NCI-H524 (cell line): ENCODE measurements at places on chromosomes 4 and X.

DNA sequence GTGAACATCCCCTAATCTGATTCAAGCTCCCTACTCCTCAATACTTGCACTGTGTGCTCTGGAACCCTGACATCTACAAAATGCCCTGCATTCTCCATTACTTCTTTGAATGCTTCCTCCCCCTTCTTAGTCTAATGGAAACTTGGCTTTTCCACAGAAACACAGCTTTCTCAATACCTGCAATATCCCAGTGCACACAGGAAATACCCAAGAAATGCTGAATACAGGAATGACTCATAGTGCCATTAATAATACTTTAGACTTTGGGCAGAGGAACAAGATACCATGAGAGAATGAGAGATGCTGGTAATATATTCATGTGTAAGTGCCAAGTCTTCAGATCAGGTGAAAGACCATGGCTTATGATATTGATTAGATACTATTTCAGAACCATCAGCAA is 5.6 kb downstream of the QRFPR start:
- no peak for DNase-seq

- DNase-seq = no peak
These were observed 12.8 kb upstream of the SCARB2 start for GRCh38 chr4:76226418-76226817.

DNA sequence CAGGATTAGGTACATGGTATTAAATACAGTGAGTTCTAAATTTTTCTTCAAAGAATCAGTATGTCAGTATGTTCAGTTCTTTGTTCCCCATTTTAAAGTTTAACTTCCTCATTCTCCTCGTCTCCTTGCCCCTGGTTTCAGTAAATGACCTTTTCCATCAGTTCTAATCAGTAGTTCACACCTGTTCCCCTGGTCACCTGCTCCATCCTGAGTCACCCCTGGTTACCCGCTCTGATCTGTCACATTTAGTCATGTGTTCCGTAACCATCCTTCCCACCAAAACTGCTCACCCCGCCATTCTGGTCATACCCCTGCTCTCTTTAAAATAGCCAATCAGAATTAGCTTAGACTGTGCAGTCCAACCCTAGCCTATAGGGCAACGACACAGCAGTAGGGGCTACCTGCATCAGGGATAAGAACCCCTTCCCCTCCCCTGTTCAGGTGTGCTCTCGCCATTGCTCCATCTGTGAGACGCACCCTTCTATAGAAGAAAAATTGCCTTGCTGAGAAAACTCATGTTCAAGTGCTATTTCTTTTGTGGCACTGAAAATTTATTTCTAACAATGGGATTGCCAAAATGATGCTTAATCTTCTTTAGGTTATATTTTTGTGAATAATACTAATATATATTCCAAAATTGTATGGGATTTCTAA is 181.3 kb downstream of the OR13H1 start:
- no peak for DNase-seq

DNA sequence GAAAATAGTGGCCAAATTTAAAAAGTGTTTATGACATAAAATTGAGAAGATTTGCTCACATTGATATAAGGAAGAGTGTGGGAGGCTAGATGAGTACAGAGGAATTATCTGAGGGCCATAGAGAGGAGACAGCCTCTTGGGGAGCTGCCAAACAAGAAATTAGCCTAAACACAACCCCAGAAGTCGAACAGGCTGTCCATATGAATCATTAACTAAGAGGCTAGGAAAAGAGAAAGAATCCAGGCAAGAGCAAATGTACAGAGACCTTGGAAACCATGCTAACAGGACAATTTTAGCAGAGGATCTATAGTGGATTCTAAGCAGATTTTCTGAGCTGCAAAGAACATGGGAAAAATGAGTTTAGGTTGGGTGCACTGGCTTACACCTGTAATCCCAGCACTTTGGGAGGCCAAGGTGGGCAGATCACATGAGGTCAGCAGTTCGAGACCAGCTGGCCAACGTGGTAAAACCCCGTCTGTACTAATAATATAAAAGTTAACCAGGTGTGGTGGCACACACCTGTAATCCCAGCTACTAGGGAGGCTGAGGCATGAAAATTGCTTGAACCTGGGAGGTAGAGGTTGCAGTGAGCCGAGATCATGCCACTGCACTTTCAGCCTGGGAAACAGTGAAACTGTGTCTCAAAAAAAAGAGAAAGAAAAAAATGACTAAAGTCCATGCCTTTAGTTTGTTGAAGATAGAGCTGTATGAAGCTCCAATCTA is 76.1 kb downstream of the NWD2 start:
- DNase-seq = no peak

DNA sequence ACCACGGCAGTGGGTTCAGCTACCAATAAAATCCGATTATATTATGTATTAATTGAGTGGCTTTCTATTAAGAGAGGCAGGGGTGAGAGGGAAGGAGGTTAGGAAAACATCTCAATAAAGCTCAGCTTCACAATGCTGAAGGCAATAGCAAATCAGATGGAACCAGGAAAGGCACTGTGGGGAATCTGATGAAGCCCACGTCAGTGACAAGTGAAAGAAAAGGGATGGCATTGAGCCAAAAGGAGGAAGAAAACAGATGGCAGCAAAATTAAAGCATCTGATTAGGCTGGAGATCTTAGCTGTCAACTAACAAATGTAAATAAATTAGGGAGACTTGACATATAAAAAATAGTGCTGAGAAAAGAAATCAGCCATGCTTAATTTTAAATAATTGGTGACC is 180.9 kb downstream of the RASL11B start:
- DNase-seq = peak; percentile 93

DNA sequence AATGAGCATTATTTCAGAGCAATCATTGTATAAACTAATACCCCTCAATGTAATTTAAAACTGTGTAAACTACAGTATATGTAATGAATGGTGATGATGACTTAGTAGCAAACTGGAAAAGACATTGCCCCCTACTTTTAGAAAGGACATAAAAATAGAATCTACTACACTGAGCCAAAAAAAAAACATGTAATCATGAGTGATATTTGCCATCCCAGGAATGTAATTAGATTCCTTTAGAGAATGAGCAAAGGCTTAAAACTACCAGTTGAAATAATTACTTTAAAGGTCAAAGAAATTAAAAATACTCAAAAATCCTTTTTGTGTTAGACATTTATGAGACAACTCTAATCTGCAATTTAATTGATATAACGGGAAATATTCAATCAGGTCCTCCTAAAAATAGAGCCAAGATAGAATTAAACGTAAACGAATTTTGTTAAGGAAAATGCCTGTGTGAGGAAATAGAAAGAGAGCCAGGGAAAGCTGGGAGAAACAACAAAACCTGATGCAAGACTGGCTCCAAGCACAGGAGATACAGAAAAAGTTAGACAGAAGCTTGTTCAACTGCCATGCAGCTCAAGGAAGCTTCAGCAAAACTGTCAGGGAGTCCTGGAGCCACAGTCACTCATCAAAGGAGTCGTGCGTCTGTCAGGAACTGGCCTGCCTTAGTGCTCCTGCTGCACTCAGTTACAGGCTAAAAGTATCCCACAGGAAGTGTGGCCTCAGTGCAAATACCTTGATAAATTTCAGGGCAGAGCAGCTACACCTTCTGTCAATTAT is 655.7 kb upstream of the INTU start:
- no peak for DNase-seq
